Omental fat pad (tissue), 4 donors: ENCODE measurements at places on chromosomes 12 and 14. TPM values are rescaled to one million over a fixed set of nuclear protein-coding genes. Genes with fewer than 3 reads are reported as not detected.

- no peak for DNase-seq
These were observed 1.5 kb downstream of the IRF2BPL start for GRCh38 chr14:77026930-77027537.

The SOX5 gene
- total RNA-seq = 41.9 TPM

DNA sequence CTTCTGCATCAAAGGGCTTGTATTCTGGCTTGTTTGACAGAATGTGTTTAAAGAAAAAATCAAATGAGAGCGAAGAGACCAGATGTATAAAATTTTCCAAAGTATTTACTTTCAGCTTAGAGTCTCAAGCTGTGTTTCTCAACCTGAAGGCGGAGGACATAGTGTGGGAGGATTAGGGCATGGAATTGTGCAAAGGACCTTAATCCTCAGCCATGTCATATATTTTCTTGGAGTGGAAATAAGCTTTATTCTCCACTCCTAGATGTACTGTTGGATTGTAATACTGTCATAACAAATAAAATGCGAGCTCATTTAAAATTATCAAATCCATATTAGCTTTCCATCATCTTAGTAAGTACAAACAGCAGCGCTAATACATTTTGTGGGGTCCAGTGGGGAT, 154.0 kb downstream of the PAH start:
- no peak for DNase-seq

The RPGRIP1 gene
- 0.19 TPM for total RNA-seq

- DNase-seq = no peak
These were observed 1.5 kb upstream of the AGAP2 start for GRCh38 chr12:57739914-57740538.

The ZBTB25 gene
- total RNA-seq = 8.4 TPM

The FGF23 gene
- not detected for total RNA-seq

The TMTC2 gene
- 11.9 TPM for total RNA-seq

The PLEKHG7 gene
- total RNA-seq = not detected

GRCh38 chr12:115370650-115371049, 686.7 kb upstream of the TBX3 start:
- DNase-seq = no peak

DNA sequence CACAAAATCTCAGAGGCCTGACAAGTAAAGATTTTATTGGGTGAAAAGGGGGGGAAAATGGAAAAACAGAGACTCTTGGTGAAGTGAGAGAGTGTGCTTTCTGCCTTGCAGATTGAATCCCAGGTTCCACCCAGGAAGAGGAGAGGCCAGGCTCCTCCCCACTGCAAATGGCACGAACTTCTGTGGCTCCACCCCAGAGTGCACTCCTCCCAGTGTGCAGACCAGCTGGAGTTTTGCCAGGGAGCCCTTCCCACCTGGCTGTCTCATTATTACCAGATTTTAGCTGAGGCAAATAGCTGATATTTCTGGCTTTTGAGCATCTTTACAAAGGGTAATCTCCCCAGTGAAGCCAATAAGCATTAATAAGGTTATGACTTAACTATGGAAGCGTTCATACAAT, 51.9 kb downstream of the TESPA1 start:
- DNase-seq = no peak

DNA sequence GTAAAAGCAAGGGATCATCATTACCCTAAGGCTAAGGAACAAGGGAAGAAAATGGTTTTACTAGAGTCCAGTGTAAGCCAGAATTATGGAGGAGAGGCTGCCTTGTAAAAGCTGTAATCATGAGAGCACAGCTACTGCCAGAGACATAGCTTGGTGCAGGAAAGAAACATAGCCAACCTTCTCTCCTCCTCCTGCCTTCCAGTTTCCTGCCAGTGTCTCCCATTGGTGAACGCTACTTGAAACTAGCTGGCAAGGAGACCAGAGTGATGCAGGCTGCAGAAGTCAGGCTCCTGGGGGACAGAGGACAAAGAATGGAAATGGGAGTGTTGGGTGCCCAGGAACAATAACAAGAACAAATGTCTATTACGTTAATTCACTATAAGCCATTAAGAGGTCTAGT, 158.5 kb downstream of the NELL2 start:
- no peak for DNase-seq

The CLEC9A gene
- total RNA-seq = not detected

- no peak for DNase-seq
These were observed 200.5 kb upstream of the GRIP1 start for GRCh38 chr12:66879409-66879808.

DNA sequence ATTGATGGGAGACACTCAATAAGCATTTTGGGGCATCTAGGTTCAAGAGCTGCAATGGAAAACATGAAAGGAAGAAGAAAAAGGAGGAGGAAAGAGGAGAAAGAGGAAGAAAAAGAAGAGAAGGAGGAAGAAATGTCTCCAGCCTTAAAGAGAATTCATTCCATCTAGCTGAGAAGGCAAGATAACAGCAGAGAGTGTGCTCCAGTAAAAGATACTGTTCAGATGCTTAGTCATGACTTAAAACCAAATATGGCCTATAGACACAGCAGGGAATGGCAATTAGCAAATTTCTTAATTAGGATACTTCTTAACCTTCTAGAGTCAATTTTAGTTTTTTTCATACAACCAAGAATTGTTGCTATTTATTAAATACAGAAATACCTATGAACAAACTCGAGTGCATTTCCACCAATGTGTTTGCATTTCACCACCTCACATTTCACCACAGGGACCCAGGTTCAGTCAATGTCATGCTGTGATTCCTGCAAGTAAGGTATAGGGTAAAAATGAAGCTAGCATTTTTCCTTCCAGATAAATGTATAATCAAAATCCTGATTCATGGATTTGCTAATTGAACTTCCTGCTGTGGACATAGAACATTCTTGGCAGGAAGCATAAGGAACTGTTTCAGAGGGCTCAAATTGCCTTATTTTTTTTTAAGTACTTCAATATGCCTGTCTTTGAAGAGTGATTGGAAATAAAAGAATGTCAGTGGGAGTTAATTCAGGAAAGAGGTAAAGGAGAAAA, 177.8 kb downstream of the RPS29 start:
- DNase-seq = no peak

DNA sequence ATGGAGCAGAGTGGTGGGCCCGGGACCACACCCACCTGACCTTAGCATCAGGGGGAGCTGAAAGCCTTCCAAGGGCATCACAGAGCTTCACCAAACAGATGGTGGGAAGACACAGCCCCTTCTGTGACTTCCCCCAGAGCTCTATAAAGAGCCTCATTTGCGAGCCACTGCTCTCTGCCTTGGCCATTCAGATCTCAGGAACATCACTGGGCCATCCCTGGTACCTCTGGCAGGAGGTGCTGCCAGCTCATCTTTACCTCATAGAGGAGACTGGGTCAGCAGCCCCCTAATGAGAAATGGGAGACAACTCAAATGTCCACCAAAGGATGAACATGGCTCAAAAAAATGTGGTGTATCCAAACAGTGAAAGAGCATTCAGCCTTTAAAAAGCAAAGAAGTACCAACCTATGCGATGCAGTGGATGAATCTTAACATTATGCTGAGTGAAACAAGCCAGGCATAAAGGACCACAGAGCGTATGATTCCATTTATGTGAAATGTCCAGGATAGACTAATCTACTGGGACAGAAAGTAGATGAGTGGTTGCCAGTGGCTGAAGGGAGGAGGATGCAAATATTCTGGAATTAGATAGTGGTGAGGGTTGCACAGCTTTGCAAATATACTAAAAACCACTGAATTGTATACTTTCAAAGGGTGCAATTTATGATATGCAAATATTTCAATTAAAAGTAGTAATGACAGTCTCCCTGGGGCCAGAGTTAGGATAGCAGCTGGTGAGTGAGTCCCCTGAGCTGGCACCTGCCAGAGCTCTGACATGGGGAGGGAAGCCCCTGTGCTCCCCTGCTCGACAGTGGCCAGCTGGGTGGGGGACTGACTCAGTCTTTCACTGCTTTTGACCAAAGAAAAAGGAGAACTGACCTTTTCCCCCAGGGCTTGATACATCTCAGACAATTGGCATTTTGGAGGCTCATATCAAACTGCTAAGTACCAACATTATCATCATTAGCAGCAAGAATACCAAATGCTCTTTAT, 116.6 kb downstream of the GCH1 start:
- DNase-seq = no peak

The KRT4 gene
- total RNA-seq = not detected

- no peak for DNase-seq
These were observed 2.2 kb upstream of the LMO3 start for GRCh38 chr12:16607906-16608775.

DNA sequence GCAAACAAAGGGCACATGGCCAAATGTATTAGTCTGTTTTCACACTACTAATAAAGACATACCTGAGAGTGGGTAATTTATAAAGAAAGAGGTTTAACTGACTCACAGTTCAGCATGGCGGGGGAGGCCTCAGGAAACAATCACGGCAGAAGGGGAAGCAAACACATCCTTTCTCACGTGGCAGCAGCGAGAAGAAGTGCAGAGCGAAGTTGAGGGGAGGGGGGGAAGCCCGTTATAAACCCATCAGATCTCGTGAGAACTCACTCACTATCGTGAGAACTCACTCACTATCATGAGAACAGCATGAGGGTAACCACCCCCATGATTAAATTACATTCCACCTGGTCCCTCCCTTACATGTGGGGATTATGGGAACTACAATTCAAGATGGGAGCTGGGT, 66.1 kb downstream of the ST8SIA1 start:
- no peak for DNase-seq

The MMP17 gene
- total RNA-seq = 2.3 TPM

- no peak for DNase-seq
These were observed at the start of gene BHLHE41 for GRCh38 chr12:26124446-26125399. Gene BHLHE41, minus strand, starts transcription at chr12:26125037. Its CDS starts 258 bp downstream, at chr12:26124779.

The KCNC2 gene
- not detected for total RNA-seq

DNA sequence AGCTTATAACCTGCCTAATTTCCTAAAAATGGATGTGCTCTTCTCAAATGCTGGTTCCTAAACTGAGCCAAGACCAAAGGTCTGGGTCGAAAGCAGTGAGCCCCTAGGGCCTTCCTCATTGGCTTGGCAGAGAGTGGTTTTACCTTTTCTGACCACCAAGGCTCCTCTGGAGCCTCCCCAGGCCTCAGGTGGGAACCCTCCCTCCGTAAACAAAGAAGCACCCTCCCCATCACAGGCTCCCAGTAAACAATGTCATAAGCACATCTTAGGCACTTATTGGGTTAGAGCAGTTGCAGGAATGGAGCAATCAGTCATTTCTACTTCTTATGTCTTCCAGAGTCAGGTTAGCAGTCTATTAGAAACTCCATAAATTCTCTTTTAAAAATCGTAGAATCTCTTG, 6.0 kb downstream of the CHPT1 start:
- no peak for DNase-seq

- DNase-seq = no peak
These were observed 362.6 kb downstream of the TMEM121 start for GRCh38 chr14:105888784-105889665.

DNA sequence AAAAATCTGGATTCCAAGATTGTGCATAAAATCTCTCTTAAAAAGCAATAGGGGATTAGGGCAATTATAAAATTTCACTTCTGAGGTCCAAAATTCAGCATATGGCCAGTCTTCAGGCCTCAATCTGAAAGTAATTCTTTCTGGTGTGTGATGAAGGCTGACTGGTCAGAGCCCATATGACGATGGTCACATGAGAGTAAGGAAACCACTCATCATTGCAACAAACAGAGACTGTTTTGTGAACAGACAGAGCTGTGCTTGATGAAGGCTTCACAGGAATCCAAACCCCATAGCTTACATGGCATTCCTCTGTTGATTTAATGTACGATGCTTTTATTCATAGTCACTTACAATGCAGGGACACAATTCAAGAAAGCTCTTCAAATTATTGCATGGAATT, 238.1 kb downstream of the APAF1 start:
- DNase-seq = no peak

GRCh38 chr12:5063149-5063548, 19.5 kb downstream of the KCNA5 start:
- DNase-seq = no peak

DNA sequence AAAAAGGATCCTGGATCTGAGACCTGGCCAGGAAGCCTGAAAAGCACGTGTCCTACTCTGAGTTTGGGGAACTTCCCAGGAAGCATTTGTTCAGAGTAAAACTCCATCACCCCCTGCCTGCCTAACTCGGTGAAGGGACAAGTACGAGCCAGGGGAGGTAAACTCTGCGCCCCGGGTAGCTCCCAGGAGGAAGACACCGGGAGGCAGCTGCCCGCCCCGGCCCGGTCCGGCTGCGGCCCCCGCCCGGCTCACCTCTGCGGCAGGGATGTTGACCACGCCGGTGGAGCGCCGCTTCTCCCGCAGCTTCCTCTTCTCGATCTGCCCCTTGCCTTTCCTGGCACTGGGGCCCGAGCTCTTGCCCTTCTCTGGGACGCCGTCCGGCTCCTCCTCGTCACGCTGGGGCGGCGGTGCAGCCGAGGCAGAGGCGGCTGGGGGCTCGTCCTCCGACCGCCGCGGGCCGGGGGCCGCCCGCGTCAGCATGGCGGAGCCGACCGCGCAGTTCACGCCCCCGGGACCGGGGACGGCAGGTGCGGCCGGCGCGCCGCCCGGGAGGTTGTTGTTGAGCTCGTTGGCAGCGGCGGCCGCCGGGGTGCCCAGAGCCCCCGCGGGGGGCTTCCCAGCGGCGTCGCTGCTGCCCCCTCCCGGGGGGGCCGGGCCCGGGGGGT, 1.2 kb downstream of the PAWR start:
- no peak for DNase-seq

The KITLG gene
- 26.2 TPM for total RNA-seq

DNA sequence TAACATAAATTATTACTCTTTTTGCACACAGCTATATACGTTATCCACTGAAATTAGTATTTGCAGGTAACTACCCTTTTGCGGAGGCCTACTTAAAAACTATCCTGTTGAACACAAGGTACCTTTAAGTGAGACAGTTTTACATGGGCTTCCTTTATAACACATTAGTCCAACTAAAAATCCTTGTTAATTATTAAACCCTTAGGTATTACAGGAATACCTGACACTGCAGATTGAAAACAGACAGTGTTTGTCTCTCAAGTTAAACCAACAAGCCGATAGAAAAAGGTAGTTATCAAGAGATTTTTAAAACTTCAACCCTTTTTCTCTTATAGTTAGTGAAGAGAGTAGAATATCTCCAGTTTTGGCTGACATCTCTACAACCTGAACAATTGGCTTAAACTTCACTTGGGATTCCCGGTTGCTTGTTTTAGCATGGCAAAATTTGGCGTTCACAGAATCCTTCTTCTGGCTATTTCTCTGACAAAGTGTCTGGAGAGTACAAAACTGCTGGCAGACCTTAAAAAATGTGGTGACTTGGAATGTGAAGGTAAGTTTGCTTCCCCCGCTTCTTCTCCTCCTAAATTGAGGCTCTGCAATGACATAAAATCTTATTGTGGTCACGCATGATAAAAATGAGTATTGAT, at the start of gene MIA2:
TSS of gene MIA2 (plus strand) at position 236 of the 647 bp plus-strand sequence. CDS start at position 436, 200 bp downstream.
- DNase-seq = no peak

The STAB2 gene
- total RNA-seq = 0.74 TPM

The CCDC184 gene
- 0.56 TPM for total RNA-seq

DNA sequence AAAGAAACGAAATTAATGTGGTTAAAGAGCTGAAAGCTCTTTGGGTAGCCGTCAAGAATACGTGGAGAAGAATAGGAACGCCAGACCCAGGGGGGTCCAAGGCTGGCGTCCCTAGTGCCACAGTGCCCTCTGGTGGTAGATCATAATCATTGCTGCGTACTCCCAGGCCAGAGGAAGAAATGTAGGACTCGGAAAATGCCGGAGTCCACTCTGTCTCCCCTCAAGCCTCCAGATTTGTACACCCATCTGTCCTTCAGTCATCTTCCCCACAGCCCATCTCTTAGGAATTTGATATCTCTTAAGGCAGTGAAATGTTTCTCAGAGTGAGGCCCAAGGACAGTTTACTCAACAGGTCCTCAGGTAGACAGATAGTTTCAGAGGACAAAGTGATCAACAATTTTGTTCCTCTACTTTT, 25.4 kb upstream of the PLEKHG6 start:
- DNase-seq = no peak

GRCh38 chr14:97874394-97874793, 1077.2 kb downstream of the VRK1 start:
- no peak for DNase-seq

The SLC8A3 gene
- total RNA-seq = 0.24 TPM
